ENCODE measurements at places on chromosomes 12 and 14.

GRCh38 chr12:94254270-94254669 is 105.9 kb downstream of the PLXNC1 start:
- no peak for DNase-seq

- no peak for DNase-seq
Measured at GRCh38 chr12:4477129-4477528, 31.5 kb upstream of the FGF6 start.

DNA sequence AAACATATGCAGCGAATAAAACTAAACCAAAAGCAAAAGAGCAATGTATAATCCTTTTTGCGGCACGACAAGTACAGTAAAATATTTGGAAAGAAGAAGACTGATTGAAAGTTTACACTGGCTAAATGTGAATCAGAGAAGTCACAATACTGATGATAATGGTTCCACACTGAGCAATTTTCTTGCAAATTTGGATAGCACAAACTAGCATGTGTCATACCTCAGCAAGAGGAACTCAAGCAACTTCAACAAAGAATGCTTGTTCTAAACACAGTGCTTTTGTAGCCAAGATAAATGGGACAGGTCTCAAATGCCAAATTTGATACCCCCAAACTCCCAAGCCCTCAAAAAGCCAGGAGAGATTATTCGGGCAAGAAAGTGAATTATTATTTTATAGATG is 839.1 kb downstream of the GALC start:
- no peak for DNase-seq

GRCh38 chr12:51631591-51631990 is 40.6 kb downstream of the SCN8A start:
- DNase-seq = no peak

DNA sequence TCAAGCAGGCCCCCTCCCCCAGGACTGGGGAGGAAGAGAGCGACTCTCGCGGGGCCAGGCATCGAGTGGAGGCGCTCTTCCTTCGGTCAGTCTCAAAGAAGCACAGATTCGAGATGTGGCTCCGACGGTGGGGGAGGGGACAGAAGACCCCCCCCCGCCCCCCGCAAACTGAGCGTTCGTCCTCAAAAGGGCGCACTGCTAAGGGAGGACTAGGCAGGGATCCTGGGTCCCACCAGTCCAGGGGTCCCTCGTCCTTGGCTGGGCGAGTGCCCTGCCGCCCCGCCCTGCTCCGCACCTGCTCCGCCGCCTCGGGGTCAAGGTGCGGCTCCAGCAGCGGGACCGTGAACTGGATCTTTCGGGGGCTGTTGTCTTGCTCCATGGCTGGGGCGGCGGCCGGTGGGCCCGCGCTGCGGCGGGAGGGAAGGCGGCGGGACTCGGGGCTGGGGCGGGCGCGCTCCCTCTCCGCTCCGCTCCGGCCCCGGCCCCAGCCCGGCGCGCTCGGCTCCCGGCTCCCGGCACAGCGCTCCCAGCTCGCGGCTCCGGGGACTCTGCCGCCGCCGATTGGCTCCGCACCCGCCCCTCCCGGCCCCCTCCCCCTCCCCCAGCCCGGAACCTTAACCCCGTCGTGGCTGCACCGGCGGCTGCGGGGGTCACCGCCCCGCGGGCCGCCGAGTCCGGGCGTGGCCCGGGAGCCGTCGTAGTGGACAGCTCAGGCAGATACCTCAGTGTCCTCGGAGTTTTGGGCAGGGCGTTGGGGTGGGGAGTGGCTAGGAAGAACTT is at the start of gene PPP1R1A:
PPP1R1A (minus strand) TSS at position 550 of the 780 bp plus-strand sequence; CDS start at position 379, 171 bp downstream.
- DNase-seq = peak; percentile 9

GRCh38 chr12:2645460-2645859 is 149.3 kb upstream of the FKBP4 start:
- no peak for DNase-seq

GRCh38 chr12:501722-502447 is 42.1 kb downstream of the B4GALNT3 start:
- DNase-seq = no peak

- DNase-seq = no peak
Measured at GRCh38 chr12:65294641-65295262, 16.3 kb downstream of the MSRB3 start.

DNA sequence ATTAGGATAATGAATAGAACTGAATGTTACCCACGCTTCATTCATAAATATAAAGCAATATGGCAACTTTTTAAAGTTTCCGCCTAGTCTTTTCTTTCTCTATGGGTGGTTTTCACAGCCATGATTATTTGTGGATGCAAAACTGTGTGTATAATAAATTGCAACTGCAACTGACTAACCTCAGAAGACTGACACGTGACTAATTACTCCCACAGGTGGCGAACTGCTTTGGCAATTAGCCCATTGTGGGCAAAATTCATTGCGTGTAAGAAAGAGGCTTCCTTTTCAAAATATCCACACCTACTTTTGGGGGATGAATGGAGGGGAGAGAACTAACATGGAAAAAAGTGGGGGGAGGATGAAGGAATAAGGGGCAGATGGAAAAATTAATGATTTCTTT is 79.0 kb downstream of the SLC25A21 start:
- no peak for DNase-seq

GRCh38 chr12:16688200-16688599 is 82.2 kb upstream of the LMO3 start:
- no peak for DNase-seq

DNA sequence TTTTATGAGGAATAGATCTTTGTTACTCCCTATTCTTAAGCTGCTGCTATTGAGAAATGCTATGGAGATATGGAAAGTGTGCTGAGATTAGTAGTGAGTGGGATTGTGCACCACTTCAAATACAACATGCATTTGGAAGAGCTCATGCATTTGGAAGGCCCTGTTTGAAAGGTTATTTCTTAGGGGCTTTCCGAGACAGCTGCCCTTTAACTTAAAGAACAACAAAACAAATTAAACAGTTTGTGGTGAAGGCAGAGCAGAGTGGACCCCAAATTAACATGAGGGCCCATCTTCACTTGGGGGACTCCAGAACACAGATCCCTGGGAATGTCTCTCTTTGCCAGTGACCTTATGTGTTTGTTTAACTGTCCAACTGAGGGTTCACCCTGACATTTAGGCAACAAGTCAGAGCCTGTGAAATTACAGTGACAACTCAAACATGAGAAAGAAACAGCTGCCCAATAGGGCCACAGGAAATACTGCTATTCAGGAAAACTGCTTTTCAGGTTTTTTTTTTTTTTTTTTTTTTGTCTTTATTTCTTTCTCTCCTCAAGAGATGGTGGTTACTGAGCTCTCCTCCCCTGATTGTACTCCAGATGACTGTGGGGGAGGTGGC is 41.4 kb upstream of the IGF1 start:
- DNase-seq = no peak

DNA sequence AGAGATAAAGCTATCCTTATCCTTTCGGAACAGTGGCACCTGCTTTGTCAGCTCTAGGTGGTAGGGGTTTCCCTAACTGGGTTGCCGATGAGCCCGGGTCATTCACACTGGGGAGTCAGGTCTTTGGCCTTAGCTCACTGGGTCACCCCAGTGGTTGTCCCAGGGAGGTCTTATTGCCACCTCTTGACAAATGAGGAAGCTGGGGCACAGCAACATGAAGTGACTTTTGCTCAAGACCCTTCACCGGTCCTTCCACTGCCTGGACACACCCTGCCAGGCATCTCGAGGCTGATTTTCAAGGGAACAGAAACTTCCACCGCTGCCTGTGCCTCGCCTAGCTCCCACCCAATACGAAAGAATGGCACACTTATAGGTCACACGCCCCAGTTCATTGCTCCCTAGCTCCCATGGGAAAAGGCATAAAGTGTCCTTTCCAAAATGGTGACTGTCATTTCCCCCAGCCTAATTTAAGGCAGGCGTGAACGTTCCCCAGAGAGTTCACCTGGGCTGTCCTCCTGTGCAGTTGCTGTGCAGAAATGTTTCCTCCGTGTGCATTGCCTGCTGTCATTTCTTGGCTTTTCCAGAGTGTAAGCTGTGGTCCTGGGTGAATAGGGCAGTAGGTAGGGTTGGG is 156.1 kb upstream of the CCND2 start:
- DNase-seq = no peak

- DNase-seq = no peak
Measured at GRCh38 chr14:103828315-103828967, 18.9 kb downstream of the PPP1R13B start.

GRCh38 chr14:58662018-58662417 is 24.3 kb downstream of the DACT1 start:
- no peak for DNase-seq

GRCh38 chr12:69136931-69137613 is 102.3 kb upstream of the CPSF6 start:
- peak; percentile 95 for DNase-seq

DNA sequence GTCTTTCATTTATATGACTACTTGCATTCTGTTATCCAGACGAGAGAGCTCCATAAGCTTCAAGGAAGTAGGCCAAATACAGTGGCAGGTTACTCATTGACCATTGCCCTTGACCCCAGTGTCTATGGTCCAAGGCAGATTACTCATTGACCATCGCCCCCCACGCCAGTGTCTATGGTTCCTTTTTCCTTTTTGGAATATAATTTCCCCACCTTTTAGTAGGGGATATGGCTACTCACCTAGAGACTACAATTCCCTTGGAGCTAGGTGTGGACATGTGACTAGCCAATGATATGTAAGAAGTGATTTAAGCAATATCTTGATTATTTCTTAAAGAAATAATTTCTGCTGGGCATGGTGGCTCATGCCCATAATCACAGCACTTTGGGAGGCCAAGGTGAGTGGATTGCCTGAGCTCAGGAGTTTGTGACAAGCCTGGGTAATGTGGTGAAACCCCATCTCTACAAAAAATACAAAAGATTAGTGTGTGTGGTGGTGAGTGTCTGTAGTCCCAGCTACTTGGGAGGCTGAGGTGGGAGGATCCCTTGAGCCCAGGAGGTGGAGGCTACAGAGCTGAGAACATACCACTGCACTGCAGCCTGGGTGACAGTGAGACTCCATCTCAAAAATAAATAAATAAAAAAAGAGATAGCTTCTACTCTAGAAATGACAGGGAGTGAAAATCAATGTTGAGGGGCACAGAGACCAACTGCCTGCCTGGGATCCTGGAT is 32.6 kb downstream of the SIX4 start:
- DNase-seq = no peak

GRCh38 chr14:33061667-33062325 is 123.1 kb downstream of the NPAS3 start:
- peak; percentile 94 for DNase-seq

DNA sequence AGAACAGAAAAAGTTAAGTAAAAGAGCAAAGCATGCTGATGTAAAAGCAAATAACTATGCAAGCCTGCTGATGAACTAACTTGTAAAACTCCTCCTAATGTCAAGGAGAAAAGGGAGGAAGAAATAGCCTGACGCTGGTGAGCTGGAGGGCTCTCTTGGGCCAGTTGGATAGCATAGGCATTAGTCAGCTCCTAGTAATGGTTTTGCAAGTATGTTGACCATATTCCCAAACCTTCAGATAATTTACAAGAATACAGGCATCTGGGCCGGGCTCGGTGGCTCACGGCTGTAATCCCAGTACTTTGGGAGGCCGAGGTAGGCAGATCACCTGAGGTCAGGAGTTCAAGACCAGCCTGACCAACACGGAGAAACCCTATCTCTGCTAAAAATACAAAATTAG is 871.4 kb downstream of the C12orf50 start:
- DNase-seq = peak; percentile 60

GRCh38 chr12:116821291-116821690 is 60.0 kb downstream of the HRK start:
- no peak for DNase-seq

DNA sequence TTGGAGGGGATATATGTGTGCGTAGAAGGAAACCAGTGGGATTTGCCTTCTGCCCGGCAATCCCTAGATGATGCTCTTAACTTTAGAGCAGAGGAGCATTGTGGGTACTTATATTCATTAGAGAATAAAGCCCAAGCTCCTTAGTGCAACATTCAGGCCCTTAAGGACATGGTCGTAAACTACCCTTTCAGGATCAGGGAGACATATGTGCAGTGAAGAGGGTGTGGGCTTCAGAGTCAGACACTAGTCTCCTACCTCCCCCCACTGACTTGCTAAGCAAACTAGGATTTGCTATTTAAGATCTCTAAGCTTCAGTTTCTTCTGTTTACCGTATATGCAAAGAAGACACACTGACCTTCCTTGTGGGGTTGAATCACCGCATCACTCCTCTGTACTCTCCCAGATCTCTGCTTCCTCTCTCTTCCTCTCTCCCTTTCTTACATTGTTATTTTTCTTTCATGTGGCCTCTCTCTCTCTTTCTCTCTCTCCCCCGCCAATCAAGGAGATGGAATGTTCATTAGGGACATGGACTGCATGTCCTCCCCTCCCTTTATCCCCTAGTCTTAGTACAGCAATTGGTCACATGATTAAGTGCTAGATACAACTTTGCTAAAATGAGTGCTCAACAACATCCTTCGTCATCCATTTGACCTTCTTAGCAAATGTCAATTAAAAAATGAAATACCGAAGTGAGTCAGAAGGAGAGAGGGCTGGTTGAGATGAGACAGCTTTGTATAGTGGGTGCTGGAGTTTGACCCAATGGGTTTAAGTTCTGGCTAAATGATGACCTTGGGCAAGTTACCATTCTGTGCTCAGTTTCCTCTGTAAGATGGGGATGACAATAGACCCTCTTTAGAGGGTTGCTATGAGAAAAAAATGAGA is 91.7 kb downstream of the TMX1 start:
- DNase-seq = no peak

DNA sequence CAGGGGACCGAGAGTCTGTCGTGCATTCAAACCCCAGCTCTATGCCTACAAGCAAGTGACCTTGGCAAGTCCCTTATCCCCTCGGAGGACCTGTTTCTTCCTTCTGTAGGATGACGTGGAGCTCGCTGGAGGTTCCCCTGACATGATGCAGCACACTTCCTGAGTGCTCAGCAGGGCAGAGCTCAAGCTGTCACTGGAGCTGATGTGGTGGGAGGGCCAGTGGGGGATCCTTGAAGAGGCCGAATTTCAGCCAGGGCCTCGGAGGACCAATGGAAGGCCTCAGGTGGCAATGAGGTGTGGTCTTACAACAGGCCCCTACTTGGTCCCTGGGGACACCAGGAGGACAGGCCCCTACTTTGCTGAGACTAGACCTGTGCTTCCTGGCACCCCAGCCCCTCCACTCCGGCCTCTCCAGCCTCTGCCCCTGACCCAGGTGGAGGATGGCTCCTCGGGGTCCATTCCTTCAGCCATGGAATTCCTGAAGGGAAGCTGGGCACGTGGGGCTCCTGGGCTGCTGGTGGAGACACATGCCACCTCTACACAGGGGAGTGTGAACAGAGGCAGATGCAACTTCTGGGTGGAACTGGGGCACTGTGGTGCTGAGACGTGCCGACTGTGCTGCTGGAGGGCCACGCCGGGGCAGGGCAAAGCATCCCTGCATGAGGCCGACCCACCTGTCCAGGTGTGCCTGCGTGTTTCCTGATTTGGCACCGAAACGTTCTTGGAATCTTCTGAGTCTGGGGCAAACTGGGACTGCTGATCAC is 18.7 kb upstream of the KIF26A start:
- DNase-seq = no peak

DNA sequence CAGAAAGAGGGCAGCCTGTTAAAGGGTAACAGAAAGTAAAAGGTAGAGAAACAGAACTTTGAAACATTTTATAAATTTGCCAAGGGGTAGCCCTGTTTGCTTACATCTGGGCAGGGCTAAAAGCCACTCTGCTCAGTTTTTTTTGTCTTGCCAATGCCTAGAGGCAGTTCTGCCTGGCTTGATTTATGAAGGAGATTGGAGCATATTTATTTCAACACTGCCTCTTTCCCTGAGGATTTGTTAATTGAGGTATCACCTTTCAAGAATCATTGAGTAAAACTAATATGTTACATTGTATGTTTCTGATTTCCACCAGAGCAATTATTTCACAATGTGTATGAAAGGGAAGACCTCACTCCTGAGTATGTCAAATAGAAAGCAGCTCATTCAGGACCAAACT is 160.8 kb downstream of the GXYLT1 start:
- DNase-seq = no peak
